ENCODE measurements at places on chromosomes 12 and 14.

DNA sequence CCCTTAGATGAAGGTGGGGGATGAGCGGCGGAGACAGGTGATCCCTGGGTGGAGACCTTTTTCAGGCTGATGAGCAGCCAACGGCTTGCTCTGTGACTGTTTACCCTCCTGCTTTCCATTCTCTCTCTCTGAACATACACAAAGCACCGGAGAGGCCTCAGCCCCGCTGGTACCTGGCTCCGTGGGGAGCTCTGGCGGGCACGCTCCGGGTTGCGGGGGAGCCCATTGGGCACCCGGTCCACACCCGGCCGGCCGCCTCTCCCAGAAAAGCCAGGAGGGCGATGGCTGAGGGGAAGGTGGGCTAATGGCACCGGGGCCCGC, 545 bp downstream of the SMARCC2 start:
- DNase-seq, result no peak

- DNase-seq, result no peak
Measured at GRCh38 chr12:132507161-132507538, 17.2 kb downstream of the FBRSL1 start.

- no peak for DNase-seq
Measured at GRCh38 chr12:112179916-112180315, 54.6 kb downstream of the TRAFD1 start.

DNA sequence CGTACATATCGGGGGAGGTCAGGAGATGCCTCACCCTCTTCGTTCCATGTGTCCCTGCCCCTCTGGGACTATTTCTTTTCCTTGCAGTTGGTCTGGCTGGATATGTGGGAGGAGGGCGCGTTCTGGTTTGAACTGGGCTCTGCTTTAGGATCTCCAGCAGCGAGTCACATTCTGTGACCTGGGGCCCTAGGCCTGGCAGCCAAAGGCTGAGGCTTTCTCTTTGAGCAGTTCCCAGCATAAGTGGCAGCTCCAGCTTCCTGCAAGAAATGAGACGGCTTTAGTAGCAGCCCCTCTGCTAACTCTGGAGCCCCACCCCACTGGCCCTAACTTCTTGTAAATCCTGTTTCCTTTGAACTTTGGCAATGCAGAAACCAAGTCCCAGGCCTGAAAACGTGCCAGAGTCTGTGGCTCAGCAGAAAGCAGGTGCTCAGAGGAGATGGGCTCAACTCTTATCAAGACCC, 274.8 kb downstream of the DPF3 start:
- no peak for DNase-seq

GRCh38 chr14:99982537-99983250, 82.5 kb upstream of the EVL start:
- peak; percentile 78 for DNase-seq

DNA sequence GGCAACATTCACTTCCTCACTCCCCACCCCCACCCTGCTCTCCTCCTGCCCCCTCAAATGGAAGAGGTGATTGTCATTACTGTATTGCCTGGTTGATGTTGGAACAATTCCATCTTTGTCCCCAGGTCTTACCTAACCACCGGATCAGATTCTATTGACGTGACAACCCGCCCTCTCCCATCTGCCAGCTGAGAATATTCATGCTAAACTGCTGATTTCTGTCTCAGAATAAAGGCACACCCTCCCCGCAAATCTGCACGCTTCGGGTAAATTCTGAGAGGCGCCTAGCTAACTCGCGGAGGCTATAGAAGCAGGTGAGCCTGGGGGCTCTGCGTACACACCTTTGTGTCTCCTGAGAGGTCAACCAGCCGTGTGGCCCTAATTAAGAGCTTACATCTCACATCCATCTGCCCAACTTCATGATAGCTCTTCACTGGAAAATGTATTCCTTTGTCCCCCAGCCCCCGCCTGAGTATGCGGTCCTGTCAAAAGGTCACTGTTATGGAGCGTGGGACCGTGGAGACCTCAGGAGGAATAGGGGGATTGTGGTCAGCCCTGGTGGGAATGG, 1054.3 kb downstream of the VRK1 start:
- no peak for DNase-seq

DNA sequence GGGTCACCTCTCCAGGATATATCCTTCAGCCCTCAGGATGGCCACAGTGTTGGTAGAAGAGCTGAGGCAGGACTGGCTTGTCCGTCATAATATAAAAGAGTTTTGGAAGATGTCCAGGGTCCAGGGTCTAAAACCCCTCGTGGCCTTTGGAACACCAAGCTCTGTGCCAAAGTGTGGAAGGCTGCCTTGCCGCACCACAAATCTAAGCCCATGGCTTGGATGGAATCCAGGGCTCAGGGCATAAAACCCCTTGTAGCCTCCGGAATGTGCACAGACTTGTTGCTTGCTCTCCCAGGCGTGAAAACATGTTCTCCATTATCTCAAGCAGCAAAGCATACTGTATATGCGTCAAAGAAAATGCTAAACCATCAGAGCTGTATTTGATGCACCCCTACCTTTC, 46.7 kb downstream of the TNFAIP2 start:
- no peak for DNase-seq

- DNase-seq, result no peak
Measured at GRCh38 chr14:64234877-64235651, 59.1 kb downstream of the ESR2 start.

- DNase-seq, result no peak
Measured at GRCh38 chr12:8823565-8824300, 1.3 kb downstream of the A2ML1 start.

DNA sequence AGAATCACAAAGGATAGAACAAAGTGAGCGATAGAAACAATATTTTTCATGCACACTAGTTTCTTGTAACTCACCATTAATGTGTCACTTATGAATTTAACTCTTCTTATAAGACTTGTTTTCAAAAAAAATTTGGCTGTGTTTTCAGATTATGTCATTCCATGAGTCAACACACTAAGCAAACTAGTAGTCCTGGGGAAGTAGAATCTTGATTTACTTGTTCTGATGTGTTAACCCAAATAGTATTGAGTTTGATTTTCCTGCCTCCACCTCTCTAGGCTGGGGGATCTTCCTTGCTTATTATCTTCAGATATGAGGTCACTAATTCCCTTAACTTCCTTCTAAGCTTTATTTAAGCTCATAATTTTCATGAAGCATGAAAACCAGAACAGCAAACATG, 151.0 kb upstream of the SEL1L start:
- DNase-seq, result no peak
